ENCODE measurements at places on chromosomes 1 and 21.

GRCh38 chr1:110750562-110750961, 75.8 kb upstream of the KCNA3 start:
- DNase-seq: no peak

GRCh38 chr1:116887212-116887611, 22.5 kb upstream of the PTGFRN start:
- DNase-seq: no peak

- DNase-seq: no peak
Measured at GRCh38 chr21:38965910-38966504, 160.3 kb downstream of the ETS2 start.

DNA sequence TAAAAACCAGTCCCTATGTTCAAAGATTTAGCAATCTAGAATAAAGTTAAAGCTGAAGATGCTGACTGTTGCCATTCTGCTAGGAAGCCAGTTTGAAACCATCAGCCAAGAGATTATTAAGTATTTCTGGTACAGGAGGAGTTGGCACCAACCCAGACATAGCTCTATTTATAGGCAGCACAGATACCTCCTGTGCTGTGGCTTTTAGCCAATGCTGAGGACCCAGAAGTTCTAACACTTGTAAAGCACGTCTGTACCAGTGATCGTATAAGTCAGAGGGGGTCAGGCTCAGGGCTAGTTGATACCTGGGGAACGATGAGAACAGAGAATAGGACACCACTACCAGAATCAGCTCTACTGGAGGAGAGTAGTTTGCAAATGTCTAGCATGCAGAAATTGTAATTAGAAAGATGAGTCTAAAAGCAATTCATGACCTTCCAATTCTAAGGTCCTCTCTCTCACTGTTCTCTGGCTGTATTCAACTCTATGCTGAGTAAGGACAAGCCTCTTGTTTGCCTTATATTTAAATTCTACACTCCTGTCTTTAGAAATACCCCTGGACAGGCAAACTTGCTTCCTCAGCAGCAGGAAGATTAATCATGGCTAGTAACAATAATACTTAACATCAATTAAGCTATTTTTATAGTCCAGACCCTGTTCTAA, 96.8 kb upstream of the PALMD start:
- DNase-seq: no peak

GRCh38 chr1:34790985-34791384, 1.8 kb upstream of the GJA4 start:
- DNase-seq: no peak

- no peak for DNase-seq
Measured at GRCh38 chr1:22057861-22058260, 5.4 kb downstream of the CDC42 start.

DNA sequence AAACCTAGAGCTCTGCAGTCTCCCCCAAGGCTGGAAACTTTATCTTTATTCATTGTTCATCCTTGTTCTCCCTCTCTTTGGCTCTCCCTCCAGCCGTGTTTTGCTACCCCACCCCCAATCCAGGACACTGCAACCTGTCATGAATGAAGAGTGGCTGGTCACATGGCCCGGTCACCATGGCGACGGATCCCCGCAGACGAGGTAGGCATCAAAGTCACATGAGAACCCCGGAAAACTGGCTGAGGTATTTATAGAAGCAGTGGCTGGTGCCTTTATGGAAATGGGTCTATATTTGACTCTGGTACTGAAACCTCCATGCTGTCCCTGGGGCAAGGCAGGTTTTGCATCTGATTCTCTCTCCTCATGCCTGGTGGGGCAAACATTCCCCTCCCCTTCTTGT, 13.4 kb upstream of the SLC6A17 start:
- no peak for DNase-seq

DNA sequence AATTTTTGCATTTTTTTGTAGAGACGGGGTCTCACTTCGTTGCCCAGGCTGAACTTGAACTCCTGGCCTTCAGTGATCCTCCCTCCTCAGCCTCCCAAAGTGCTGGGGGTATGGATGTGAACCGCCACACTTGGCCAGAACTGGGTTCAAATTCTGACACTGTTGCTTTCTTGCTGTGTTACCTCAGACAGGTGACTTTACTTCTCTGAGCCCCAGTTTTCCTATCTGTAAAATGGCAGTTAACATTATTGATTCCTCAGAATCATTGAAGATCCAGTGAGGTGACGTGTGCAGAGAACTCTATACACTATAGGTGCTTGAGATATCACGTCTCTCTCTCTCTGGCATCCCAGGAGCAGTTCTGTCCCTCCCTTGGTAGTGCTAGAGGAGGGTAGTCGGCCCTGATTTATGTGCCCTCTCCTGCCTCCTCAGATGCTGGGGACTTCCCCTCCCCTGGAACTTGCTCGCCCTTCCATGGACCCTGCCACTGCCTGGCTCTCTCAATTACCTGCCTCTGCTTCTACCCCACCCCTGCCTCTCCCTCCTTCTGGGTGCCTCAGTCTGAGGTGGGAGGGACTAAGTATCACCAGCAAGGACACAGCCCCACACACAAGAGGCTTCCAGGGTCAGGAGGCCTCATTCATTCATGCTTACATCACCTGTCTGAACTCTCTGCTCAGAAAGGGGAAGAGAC, 2.8 kb upstream of the HPCA start:
- no peak for DNase-seq

- DNase-seq: no peak
Measured at GRCh38 chr1:42201986-42202385, 37.4 kb upstream of the GUCA2A start.

DNA sequence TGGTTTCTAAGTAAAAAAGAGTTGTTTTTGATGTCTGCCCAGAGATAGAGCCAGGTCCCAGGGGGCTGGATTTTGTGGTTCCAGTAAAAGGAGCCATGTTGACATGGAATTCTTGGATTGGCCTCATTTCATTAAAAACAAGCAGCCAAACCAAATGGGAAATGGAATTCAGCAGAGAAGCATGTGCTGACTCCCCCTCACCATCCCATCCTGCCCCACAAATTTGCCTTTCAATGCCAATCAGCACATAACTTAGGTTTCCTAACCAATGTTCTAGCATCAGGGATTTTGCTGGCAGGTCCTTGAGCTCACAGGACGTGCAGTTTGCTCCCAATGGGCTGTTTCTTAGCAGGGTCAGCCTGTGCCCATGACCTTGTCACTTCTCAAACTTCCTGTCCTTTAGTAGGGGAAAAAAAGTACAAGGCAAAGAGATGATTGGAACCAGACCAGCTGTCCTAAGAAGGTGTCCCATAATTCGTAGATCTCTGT, 101.5 kb upstream of the GADD45A start:
- no peak for DNase-seq

DNA sequence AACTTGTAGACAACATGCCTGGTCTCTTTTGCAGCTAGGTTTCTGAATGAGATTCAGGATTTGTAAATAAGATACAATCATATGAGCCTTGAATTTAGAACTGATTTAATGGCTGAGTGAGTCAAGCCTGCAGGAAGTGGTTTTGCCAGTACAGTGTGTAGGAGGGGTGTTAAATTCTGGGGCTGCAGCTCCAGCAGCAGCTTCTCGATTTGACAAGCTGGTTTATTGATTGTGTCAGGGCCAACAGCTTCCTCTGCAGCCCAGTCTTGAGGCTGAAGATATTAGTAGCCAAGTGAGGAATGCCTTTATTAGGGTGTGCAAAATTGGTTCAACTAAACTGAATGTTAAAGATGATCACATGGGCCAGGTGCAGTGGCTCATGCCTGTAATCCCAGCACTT, 11.5 kb upstream of the PLA2G5 start:
- no peak for DNase-seq
